ENCODE measurements at places on chromosomes 13 and 19. TPM values are rescaled to one million over a fixed set of nuclear protein-coding genes. Genes with fewer than 3 reads are reported as not detected.

The CGB7 gene
- not detected for total RNA-seq

The IZUMO4 gene
- total RNA-seq = 2.2 TPM

The KIR3DL2 gene
- 0.22 TPM for total RNA-seq

The ZNF565 gene
- total RNA-seq = 7.8 TPM

The TSHZ3 gene
- total RNA-seq = 5.2 TPM

The CYP4F12 gene
- 62.8 TPM for total RNA-seq

The NOTCH3 gene
- total RNA-seq = 13.0 TPM

The REEP6 gene
- total RNA-seq = 2.0 TPM

The KLK5 gene
- total RNA-seq = not detected

The ZGLP1 gene
- total RNA-seq = 3.8 TPM

The CLEC17A gene
- total RNA-seq = not detected

The BRCA2 gene
- 2.5 TPM for total RNA-seq

The ZNF229 gene
- total RNA-seq = 6.9 TPM

The AMER2 gene
- total RNA-seq = 0.70 TPM

The ZNF681 gene
- 2.1 TPM for total RNA-seq

The CEACAM4 gene
- not detected for total RNA-seq

The CD70 gene
- not detected for total RNA-seq

The PCP2 gene
- total RNA-seq = 1.1 TPM

The EPN1 gene
- total RNA-seq = 192 TPM

The USPL1 gene
- total RNA-seq = 16.1 TPM

The PSG1 gene
- not detected for total RNA-seq

All from mucosa of descending colon (tissue), 3 donors.